ENCODE measurements at places on chromosomes 2 and 18.
A peak's percentile ranks its signal among the peaks of the same experiment; 100 is the strongest.

DNA sequence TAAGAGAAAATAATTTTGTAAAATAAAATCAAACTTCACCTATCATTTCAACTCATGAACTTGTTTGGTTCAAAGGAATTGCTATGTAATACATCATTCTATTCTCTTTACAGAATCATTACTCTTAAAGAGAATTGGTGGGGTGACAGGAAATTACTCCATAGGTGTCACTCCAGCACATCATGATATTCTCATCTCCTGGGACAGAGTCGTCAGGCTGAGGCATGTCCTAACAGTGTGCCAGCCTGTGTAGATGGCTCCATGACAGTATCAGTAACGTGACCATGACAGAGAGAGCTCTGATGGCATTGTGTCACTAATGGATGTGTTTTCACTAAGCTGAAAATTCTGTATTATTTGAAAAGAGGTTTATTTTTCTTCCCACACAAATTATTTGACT, 13.9 kb downstream of the SPATS2L start:
- DNase-seq = no peak

GRCh38 chr2:207459990-207460757, 69.6 kb upstream of the CREB1 start:
- DNase-seq = no peak

DNA sequence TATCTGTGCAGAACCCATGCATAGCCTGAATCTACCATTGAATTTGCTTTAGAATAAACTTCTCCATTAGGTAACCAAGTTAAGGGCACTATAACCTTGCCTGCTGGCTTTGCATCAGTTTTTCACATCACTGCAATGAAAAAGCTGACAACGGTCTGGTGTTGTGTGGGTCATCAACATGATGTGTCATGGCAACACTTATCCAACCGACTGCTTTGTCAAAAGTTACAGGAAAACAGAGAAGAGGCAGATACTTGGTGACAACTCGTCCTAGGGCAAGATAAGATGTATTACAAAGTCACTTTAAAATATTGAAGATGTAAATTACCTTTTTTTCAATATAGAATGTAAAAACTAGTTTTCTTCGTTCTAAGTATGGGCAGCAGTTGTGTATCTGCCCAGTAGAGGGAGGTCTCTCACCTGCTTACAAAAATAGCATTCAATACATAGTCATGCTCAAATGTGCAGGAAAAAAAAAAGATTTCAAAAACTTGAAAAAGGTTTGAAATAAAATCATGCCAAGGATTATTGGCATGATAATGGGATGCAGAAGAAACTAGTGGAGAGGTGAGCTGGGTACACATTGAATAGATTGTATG, 96.3 kb downstream of the EVA1A start:
- DNase-seq = peak; percentile 20

DNA sequence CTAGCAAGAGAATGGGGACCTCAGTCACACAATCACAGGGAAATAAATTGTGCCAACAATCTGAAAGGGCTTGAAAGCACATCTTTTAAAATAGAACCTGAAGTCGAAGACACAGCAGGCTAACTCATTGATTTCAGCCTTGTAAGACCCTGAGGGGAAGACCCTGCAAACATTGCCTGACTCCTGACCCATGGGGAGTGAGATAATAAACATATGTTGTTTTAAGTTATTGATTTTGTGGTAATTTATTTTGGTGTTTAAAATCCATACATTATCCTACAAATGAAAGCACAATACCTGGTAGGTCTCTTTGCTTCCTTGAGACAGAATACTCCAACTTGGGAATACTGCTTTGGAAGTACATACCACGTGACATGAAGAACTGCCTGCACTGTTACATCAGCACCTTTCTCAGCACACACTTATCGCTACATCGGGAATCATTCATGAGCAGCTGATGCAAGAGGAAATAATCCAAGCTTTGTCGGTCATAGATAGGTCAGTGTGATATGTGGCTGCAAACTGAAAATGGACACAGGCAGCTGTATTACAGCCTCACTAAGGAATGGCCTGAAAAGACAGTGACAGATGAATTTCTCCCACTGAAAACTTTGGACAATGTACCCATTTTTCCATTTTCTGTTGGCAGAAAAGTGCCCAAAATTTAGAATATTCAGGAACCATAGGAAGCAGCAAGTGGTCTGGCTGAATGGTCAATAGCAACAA, 494.5 kb upstream of the MAP2 start:
- DNase-seq = peak; percentile 83

DNA sequence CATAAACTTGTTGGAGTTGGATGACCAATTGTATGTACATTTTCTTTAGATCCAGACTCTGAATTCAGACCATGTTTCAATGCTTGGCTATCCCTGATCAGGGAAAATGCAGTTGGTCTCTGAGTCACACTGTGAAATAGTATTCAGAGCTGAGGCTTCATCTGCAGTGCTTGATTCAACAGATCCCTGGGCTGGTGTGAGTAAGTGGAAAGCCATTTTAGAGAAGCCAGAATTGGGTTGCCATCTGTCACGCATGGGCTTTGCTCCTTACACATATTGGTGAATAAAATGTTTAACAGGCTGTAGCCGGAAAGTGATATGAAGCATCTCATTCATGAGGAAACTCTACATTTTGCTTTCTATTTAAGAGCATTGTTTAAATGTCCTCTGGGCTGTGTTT, 50.0 kb upstream of the ACYP2 start:
- DNase-seq = no peak

- no peak for DNase-seq
Observed at GRCh38 chr18:52537261-52537660, 197.3 kb downstream of the DCC start.

- no peak for DNase-seq
Observed at GRCh38 chr2:239275847-239276831, 124.7 kb downstream of the HDAC4 start.

DNA sequence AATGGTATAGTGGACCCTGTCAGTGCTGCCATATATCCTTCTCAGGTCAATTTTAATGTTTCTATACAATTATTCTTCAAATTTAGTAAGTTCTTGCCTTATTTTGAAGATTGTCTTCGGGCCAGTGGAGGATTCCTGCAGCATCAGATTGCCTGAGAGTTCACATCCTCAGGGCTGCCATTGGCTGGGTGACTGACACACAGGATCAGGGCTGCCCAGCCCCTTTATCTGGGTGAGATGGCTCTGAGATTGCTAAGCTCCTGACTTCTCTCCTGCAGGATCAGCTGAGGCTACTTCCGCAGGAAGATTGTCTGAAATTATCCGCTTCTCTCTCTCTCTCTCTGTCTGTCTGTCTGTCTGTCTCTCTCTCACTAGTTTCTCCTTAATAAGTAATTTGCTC, 567.4 kb downstream of the TSN start:
- no peak for DNase-seq

- no peak for DNase-seq
Observed at GRCh38 chr2:201116115-201116958, at the start of gene CFLAR. Gene CFLAR, plus strand, starts transcription at chr2:201116164. Its CDS starts 13,702 bp downstream, at chr2:201129866.

- DNase-seq = no peak
Observed at GRCh38 chr2:61229936-61230335, 67.9 kb downstream of the C2orf74 start.

DNA sequence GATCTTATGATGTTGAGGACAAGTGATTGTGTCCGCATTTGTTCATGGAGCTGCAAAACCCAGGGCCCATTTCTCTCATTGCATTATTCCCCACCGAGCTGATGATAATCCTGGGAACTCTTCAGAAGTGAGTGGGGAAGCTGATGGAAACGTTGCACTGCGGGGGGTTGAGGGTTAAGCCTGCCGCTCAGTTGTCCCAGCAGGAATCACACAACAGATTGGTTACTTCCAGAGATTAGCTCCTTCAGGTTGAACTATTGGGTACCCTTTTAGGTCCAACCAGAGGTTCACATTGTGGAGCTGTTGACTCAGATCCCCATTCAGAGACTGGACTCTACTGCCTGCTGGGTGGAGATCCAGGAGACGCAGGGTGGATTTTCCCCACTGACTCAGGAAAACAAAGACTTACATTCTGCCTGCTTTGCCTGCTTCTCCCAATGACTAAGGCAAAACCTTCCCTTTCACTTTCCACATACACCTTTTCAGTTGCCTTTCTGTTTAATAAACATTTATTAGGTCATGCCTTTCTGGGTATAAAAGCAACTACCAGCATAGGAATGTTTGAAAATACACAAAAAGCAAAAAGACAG, 286.4 kb downstream of the TXNL1 start:
- no peak for DNase-seq

DNA sequence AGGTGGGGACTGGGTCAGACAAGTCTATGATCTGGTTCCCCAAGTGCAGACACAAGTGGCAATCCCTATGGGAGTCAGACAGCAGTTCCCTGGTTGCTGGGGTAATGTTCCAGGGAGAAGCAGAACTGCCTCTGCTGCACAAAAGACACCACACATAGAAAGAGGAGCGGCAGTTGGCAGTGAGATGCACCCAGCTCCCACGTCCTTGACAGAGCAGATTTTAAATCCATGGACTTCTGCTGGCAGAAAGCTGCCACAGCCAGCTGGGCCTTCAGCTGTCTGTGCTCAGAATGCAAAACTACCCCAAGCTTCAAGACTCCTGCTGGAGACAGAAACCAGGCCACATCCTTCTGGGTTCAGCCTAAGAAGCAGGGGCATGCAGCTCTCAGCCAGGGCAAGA, 147.2 kb downstream of the ETAA1 start:
- DNase-seq = no peak

DNA sequence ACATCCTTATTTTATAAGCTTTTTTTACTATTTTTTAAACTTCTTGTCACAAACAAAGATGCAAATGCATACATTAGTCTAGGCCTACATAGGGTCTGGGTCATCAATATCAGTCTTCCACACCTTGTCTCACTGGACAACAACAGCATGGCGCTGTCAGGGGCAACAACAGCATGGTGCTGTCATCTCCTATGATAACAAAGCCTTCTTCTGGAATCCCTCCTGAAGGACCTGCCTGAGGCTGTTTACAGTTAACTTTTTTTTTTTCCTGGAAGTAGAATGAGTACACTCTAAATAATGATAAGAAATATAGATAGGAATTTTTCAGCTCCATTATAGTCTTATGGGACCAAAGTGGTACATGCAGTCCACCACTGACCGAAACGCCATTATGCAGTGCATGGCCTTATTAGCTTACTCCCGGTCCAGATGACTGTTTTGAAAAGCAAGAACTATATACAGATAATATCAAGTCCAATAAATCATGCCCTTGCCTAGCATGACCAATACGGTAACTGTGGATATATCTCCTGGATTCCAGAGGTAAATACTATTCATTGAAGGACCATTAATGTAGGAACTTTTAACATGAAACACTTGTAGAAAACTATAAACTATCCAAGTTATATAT, 38.4 kb downstream of the TCF4 start:
- DNase-seq = no peak

DNA sequence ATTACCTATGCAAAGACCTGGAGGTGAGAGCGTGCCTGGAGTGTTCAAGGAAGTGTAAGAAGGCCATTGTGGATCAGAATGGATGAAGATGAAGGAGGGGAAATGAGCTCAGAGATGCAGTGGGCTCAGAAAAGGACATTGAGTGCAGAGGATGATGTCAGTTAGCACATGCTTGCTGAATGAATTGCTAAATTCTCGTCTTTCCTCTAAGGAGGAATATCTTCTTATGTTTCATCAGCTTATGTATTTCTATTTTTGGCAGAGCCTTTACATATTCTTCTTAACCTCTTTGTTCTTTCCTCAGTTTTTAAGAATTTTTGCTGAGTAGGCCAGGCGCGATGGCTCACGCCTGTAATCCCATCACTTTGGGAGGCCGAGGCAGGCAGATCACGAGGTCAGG, 30.9 kb downstream of the FAM171B start:
- DNase-seq = no peak

- no peak for DNase-seq
Observed at GRCh38 chr18:75168619-75169018, 40.3 kb downstream of the PTGR3 start.

- DNase-seq = no peak
Observed at GRCh38 chr18:6734726-6735430, 5.4 kb downstream of the ARHGAP28 start.

GRCh38 chr2:10169581-10169980, 47.0 kb downstream of the RRM2 start:
- DNase-seq = no peak

GRCh38 chr2:133265432-133265949, 302.8 kb downstream of the NCKAP5 start:
- no peak for DNase-seq

- DNase-seq = no peak
Observed at GRCh38 chr2:148926291-148926961, 51.4 kb downstream of the KIF5C start.

DNA sequence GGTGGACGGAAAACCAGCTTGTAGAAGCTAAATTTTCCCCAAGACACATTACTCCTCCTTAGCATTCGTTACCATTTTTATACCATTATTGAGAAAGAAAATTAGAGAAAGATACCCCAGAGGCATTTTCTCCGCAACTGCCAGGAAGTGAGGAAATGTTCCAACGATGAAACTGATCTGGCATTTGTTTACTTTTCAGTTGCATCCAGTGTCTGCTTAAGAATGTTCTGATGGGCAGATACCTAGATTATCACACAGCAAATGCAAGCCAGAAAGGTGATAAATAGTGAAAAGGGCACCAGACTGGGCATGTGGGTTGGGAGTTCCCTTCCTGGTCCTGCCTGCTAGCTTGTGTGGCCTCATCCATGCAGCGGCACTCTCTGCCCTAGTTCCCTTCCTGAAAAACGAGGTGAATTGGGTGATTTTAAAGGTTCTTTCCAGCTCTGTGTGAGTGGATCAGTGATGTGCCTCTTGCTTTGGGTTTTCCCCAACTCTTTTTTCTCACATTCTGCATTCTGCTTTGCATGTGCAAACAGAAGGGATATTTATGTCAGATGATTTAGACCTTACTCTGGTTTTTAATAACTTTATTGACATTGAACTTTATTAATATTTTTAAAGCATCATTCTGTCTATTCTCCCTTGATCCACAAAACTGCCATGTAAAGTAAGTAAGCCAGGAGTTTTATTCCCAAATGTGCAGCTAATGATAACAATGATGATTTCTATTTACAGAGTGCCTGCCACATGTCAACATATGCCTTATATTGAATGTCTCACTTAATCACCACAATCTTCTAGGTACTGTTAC, 139.6 kb downstream of the INSIG2 start:
- DNase-seq = no peak

DNA sequence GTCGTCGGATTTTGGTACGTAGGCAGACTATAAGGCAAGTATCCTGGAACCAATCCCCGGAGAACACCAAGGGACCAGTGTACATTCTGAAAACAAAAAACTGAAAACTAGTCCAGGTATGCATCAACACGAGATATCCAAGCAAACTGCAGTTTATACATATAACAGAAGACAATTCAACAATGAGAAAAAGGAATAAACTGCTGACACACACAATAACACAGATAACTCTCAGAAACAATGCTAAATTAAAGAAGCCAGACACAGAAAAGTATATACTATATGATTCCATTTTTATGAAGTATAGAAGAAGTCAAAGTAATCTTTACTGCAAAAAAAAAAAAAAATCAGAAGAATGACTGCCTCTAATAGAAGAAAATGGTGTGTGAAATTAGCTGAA, 5.9 kb downstream of the ROCK2 start:
- DNase-seq = no peak

Data from retinal pigment epithelial cell (primary cell).